WERI-Rb-1 (cell line): ENCODE measurements at places on chromosomes 3 and 15.

DNA sequence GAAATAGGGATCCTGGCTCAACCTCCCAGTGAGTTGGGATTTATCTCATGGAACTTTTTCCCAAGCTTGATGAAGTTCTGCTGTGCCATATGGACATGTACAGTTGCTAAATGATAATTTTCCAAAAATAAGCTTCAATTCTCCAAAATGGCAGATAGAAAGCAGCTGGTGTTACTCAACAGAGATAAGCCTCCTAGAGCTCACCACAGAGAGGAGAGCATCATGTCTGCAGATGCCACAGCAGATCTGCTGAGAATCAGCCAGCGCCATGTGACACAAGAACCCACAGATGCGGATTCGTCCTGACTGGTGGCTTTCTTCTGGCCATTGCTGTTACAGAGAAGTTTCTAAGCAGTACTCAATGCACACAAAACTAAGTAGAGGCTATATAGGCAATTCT is 50.6 kb downstream of the AGTR1 start:
- DNase-seq, result no peak

DNA sequence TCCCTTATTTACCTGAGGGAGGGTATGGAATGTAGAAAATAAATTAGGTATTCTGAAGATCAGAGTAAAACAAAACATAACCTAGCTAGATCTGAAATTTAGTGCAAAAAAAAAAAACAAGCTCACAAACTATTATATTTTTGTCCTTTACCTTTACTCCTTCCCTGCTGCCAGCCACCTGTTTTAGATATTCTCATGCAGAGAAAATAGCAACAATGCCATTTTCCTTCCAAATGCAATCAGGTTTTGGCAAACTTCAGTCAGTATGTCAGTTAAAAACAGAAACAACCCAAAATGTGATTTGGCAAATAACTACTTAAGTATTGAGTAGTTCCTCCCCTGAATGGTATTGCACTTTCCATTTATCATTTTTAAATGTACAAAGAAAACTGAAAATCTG is 35.8 kb downstream of the PEAK1 start:
- no peak for DNase-seq

- DNase-seq, result no peak
Observed at GRCh38 chr3:76487446-76487845, 552.5 kb upstream of the ROBO2 start.

DNA sequence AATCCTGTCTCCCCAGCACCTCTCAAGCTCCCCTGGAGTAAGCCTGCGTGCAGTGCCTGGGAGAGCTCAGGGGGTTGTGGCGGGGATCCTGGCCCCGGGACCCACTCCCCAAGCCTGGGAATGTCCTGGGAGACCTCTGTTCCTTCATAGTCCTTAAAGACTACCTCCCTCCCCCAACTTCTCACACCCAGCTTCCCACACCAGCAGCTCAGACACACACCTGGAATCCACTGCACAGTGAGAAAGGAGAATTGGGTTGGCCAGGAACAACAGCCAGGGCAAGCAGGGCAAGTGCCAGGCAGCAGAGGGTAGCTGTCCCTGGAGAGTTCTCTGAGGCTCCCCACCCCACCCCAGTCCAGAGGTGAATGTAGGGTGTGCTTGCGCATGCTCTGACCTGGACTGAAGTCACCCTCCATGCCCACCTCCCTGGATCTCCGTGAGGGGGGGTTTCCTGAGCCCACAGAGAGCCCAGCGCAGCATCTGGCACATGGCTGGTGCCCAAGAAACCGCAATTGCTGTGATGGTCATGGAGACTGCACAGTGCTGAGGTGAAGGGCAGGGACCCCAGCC is 22.2 kb downstream of the PSTPIP1 start:
- no peak for DNase-seq

DNA sequence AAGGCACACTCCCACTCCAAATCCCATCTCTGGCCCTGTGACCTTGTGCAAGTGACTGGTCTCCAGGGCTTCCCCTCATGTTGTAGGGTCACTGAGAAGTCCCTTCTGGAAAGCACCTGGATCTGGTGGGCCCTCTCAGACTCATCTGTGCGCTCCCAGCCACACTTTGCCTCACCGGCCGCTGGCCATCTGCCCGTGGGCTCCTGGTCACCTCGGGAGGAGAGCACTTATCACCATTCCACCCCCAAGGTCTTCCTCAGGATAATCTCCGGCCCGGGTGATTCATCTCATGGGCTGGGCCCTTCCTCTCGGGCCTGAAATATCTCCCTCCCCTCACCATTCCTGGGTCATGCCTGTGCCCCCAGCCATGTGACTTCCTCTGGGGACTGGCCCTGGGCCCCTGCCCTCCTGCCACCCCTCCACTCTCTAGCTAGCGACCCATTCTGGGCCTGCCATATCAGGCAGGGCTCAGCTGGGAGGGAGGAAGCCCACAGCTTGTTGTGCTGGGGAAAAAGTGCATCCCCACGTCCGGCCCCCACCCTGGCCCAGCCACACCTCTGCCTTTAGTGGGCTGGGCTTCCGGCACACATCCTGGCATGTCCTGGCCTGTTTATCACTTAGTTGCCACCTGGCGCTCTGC is 10.6 kb upstream of the WNT7A start:
- no peak for DNase-seq

GRCh38 chr3:128804811-128805155 is 74.6 kb upstream of the ACAD9 start:
- DNase-seq, result no peak

GRCh38 chr3:71989165-71989564 is 204.2 kb upstream of the PROK2 start:
- DNase-seq, result no peak

GRCh38 chr15:39887211-39887610 is 32.9 kb downstream of the GPR176 start:
- DNase-seq, result no peak

GRCh38 chr3:101836652-101837598 is 12.4 kb upstream of the NFKBIZ start:
- no peak for DNase-seq

- no peak for DNase-seq
Observed at GRCh38 chr3:143349455-143349854, 229.9 kb downstream of the CHST2 start.

GRCh38 chr3:25690768-25691533 is 26.2 kb upstream of the TOP2B start:
- DNase-seq, result no peak

DNA sequence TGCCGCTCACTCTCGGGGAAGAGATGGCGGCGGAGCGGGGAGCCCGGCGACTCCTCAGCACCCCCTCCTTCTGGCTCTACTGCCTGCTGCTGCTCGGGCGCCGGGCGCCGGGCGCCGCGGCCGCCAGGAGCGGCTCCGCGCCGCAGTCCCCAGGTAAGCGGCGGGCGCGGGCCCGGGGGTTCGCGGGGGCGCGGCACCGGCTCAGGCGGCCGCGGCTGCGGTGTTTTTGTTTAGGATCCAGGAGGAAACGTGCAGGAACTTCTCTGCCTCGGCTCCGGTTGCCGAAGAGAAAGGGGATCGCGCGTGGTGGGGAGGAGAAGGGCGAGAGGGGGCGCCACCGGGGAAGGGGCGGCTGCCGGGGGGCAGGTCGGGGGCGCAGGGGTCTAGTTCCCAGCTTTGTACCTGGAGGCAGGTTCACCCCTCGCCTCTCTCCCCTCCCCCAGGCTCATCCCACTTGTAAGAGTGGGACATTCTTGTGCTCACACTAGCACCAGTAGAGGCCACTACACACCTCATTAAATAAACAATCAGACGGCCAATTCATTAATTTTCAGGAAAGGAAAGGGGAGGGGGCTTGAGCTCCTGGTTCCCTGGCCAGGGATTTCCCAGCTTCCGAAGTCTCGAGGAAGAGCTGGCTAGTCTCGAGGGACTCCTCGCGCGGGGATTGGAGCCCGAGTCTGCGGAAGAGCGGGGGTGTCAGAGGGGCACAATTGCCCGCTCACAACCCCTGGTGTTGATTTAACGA is 562 bp downstream of the NEO1 start:
- peak; percentile 77 for DNase-seq

DNA sequence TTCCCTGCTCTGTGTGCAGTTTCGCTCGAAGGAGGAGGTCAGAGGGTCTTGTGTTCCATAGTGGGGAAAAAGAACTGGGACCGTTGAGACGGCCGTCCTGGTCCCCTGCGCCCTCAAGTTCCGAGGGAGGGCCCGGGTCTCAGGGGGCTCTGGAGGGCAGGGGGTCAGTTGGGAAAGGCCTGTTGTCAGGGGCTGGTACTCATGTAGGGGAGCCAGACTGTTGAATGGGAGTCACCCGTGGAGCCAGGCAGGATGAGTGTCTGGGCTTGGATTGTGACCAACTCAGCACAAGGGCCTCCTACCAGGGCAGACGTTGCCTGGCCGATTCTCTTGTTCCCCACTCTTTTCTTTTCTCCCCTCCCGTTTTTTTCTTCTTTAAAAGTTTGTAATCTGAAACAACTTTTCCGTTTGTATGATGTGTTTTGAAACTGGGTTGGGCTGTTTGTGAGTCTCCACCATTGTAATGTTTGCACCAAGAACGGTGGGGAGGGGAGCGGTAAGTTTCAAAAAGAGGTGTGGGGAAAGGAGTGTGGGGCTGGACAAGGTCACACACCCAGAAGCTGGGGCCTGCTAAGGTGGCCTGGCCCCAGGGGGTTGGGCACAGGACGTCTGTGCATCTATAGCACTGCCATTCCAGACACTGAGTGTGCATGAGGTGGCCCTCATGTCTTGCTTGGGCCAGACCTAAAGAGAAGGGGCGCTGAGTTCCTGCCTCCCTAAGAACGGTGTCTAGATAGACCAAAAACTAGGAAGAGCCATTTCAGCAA is 1.1 kb downstream of the CMTM7 start:
- DNase-seq, result no peak

DNA sequence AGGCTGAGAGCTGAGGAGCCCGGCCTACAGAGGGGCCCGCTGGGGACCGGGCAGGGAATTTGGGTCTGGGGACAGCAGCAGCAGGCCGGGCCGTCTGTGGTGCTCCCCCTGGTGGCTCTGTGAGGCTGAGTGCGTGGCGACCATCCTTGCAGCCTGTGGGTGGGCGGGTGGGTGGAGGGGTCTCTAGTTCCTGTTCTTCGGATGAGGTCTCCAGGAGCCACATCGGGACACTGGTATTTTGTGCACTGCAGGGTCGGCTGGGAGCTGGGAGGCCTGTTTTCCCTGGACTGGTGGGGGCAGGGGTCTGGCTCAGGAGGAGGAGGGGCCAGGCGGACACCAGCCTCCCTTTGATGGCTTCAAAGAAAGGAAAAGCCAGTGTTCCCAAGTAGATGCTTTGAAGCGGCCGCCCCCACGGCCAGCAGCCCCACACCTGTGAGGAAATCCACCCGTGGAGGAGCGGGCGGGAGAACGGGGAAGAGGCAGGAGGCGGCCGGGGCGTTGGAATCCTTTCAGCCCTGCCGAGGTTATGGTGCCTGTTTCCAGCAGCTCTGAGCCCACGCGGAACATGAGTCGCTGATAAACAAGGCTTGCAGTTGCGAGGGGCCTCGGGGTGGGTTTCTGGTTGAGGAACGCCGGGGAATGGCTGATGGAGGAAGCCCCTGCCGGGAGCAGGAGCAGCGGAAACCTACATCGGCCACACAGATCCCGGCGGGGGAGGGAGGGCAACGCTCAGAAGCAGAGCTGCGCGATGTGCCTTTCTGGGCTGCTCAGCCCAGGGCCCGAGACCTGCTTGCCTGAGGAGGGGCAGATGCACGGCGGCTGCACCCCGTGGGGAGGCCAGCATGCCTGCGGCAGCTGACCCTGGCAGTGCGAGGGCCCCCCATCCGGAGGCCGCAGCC is 154.3 kb downstream of the NSMCE3 start:
- peak; percentile 46 for DNase-seq

- no peak for DNase-seq
Observed at GRCh38 chr3:144670571-144670970, 698.9 kb downstream of the DIPK2A start.

GRCh38 chr3:197001106-197001971 is 28.3 kb downstream of the MELTF start:
- DNase-seq, result no peak

DNA sequence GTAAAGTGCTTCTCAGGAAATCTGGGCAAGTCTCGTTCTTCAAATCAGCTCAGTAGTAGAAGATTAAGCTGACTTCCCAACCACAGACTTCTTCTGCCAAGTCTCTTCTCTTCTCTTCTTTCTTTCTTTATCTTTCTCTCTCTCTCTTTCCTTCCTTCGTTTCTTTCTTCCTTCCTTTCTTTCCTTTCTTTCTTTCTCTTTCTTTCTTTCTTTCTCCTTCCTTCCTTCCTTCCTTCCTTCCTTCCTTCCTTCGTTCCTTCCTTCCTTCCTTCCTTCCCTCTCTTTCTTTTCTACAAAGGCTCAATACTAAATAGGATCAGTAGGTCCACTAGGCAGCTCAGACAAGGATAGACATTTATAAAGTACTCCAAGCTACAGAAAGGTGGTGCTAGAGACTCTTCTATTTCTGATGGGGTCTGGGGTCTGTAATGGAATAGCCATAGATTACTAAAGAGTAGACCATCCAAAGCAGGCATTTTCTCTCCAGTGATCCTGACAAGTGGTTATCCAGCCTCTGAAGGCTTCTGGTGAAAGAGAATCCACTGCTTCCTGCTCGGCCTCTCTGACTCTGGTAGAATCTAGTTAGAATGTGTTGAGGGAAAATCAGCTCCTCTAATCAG is 100.8 kb downstream of the TPRG1 start:
- DNase-seq, result no peak

DNA sequence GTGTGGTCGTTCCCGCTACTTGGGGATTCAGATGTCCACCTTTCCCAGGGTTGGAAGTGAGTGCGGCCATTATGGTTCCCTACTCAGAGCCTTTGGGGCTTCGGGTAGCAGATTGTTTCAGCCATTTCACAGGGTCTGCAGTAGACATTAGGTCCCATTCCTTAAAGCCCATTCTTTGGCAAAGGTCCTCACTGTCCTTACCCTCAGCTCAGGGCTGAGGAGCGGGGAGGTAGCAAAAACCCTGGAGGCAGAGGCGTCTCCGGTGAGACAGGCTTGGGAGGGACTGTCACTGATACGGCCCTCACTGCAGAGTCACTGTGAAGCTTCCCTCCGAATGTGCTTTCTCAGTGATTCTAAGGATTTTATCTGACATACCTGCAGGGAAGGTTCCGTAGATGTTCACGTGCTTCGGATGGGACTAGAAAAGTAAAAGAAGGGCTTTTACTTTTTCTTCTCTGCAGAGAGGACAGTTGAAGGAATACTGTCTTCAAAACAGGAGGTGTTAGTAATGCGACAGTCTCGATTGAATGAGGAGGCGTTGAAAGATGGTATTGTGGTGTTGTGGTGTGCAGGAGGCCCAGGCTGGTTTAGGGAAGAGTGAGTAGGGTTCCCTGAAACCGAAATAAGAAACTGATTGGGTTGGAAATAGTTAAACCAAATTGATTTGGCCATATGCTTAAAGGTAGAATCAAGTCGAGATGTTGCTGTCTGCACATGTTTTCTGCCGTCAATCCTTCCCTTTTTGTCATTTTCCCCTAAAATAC is 630 bp downstream of the ATP6V1A start:
- DNase-seq, result no peak

DNA sequence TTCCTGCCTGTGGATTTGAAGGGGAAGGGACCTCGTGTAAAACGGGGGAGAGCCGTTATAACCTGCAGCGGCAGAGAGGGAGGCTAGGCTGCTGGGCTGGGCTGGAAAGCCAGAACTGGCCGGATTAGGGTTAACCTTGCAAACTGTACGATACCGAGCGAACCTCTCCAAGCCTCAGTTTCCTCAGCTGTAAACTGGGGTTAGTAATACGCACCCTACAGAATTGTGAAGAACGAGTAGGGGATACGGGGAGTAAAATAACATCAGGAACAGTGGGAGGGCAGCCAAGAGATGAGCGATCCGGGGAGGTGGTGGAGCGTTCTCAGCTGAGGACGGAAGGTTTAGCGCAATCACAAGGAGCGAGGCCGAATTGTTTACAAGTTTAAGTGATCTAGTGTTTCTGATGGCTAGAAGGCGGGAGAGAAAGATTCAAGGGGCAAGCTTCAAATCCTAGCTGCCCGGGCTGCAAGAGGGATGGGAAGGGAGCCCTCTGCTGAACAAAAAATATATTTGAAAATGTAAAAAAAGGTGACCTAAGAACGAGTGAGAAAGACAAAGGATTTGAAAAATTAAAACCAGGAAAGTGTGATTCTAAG is 768 bp upstream of the SEMA5B start:
- DNase-seq, result peak; percentile 59
